ENCODE measurements at places on chromosomes 16 and 17.

DNA sequence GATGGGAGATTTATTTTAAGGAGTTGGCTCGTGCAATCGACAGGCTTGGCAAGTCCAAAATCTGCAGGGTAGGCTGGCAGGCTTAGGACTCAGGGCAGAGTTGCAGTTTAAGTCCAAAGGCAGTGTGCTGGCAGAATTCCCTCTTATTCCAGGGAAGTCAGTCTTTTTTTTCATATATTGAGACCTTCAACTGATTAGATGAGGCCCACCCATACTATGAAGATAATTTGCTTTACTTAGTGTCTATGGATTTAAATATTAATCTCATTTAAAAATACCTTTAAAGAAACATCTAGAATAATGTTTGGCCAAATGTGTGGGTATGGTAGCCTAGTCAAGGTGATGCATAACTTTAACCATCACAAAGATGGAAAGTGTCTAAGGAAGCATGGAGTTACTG lies 99.8 kb downstream of the CNTNAP4 start:
- no peak for DNase-seq

DNA sequence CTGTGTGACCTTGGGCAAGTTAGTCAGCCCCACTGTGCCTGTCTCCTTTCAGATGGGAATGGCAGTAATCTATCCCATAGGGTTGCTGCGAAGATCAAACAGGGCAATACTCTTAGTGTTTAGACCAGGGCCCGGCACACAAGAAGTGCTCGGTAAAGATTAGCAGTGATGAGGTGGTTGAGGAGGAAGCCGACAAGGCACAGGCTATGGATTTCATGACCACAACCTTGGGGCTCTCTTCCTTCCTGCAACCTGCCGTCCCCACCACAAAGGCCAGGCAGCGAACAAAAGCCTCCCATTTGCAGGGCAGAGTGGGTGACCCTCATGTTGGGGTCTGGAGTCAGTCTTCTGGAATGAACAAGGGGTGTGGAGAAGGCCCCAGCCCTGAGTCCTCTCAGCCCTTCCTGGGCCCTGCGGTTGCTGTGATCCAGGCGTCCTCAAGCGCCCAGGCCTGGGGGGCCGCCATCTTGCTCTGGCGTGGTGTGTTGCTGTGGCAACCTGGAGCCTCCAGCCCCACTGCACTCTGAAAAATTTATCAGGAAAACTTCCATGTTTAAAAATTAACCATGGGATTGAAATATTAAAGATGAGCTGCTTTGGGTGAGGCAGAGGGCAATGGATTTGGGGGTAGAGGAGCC lies 9.8 kb downstream of the ADAM11 start:
- no peak for DNase-seq

GRCh38 chr16:1707193-1707790 lies 1.3 kb downstream of the MAPK8IP3 start:
- DNase-seq = no peak

- no peak for DNase-seq
Observed at GRCh38 chr17:75762513-75763268, 2.3 kb downstream of the GALK1 start.

DNA sequence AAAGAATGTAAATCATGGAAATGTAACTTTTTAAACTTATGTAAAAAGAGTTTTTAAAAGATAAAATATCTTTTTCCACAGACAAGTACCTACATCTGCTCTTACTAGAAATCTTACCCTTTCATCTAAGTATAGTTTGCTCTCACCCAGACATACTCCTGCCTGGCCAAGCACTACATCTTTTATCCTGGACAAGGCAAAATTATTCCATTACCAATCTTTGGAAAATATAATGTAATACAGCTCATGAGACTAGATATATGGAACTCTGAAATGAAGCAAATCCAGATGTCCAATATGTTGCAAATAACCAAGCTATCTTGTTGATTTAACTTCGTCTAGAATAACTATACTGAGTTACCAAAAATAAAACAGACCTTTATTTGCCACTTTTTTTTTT lies 50.0 kb downstream of the VMP1 start:
- DNase-seq = no peak

DNA sequence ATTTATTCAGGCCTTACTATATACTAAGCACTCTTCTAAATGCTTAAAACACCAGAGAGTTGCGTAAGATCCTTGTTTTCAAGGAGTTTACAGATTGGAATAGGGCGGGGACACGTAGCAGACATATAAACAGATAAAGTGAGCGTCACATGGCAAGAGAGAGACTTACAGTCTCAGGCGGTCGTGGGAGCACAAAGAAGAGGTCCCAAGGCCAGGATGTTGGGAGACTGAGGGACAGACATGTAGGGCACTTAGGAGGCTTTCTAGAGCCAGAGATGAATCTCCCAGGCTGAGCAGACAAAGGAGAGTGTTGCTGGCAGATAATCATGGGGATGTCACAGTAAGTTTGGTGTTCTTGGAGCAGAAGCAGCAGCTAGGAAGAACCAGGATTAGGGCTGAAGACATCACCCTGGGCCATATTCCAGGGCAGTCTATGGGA lies 119.1 kb upstream of the ANKFN1 start:
- DNase-seq = no peak

GRCh38 chr17:77649717-77650211 lies 308.7 kb upstream of the TNRC6C start:
- DNase-seq = no peak

GRCh38 chr16:22736791-22737190 lies 77.2 kb upstream of the HS3ST2 start:
- no peak for DNase-seq

GRCh38 chr16:74603848-74604247 lies 3.1 kb downstream of the GLG1 start:
- DNase-seq = no peak

DNA sequence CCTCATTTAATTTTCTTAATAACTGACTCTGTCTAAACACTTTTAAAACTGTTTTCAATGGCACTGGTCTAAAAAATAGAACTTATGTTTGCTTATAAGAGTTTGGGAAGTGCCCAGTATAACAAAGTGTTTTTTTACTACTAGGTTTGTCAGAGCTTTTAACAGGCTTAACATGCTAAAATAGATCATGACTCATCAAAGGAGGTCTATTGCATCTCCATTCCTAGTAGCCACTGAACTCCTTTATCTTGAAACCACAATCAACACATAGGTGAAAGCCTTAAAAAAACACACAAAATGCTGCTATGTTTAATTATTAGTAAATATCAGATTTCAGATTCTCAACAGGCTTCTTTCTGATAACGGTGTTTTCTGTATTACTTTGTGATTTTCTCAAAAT lies 196.4 kb upstream of the KIF2B start:
- DNase-seq = no peak

DNA sequence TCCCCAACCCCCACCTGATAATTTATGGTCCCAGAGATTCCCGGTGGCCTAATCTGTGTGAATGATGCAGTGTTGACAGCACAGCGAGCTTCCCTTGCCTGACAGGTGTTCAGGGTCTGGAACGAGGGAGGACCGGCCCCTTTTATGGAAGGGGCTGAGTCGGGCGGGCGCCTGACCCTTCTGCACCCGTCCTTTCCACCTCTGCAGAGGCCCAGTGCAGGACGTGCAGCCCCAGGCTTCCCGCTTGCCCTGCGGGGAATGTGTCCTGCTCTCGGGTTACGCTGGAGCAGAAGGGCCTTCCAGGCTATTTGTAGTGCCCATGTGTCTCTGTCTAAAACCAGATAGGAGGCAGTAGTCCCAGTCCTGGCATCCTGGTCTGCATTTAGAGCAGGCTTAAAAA lies 16.2 kb downstream of the SMTNL2 start:
- no peak for DNase-seq

DNA sequence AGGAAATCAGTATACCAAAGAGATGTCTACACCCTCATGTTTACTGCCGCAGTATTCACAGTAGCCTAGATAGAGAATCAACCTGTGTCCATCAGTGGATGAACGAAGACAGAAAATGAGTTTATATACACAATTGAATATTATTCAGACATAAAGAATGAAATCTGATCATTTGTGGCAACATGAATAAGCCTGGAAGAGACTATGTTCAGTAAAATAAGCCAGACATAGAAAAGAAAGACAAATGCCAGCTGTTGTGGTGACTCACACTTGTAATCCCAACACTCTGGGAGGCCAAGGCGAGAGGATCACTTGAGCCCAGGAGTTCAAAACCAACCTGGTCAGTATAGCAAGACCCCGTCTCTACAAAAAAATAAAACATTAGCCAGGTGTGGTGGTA lies 16.1 kb downstream of the NUDT16L1 start:
- no peak for DNase-seq

Data from CD8-positive, alpha-beta T cell (primary cell).